ENCODE measurements at places on chromosomes 16 and 17.
A peak's percentile ranks its signal among the peaks of the same experiment; 100 is the strongest.

- DNase-seq, result no peak
Observed at GRCh38 chr17:48655913-48656312, 29.8 kb upstream of the HOXB9 start.

GRCh38 chr17:73747221-73748002 lies 103.2 kb upstream of the SDK2 start:
- no peak for DNase-seq

- DNase-seq, result no peak
Observed at GRCh38 chr17:177155-177554, 4.3 kb downstream of the DOC2B start.

DNA sequence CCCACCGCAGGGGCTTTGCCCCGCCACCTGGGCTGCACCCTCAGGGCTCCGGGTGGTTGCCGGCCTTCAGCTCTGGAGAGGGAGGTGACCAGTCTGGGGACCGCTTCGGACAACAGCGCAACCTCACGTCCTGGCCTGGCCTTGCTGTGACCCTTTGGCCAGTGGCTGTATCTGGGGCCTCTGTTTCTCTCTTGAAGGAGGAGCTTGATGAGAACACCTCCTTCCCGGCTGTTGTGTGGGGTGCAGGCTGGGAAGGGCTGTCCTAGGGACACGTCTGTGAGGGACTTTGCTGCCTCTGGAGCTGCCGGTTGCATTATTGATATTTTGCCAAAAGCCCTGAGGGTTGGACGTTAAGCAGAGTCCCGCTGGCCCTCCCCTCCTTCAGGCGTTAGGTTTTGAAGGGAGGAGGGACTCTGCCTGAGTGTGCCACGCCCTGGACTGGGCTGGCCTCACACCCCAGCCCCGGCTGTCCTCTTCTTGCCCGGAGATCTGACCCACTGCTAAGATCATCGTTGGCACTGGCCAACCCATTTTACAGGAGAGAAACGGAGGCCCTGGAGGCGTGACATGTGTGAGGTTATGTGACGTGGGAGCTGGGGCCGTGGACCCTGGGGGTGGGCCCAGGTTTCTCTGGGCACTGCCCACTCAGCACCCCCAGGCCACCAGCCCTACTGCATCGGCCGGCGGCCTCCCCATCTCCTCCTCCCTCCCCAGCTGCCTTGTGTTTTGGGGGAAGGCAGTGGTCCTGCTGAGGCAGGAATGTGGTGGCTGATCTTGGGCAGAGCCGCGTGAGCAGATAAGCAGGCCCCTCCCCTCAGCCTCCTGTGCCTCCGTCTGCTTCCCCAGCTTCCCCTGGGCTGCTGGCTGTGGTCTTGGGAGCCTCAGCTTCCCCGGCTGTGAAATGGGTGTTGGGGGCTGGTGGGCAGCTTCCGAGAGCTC lies 8.5 kb downstream of the ZFPM1 start:
- DNase-seq, result no peak

DNA sequence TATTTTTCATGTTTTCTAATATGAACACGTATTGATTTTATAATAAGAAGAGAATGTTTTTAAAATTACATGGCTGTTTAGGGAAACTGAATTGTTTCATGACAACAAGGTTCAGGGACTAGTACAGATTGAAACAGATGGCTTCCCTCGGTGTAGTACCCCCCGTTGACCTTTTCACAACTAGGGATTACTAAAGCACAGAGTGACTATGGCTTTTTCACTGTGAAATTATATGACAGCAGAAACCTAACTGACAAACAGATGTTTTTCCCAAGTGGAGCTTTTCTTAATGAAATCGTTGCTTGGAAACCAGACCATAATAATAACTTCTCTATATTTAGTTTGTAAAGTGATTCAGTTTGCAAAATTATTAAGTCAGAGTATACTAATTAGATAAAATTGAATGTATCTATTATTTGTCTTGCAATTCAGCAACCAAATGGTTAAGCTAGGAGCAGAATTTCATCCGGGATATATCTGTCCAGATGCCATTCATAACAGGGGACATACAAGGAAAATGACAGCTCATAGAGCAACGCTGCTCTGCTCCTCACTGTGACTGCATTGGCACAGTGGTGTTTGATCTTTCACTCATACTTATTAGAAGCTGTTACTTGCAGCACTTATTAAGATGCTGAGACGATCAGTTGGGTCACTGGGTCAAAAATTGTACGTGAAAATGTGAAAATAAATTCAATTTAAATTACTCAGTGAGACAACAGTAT lies 111.7 kb downstream of the TANGO6 start:
- no peak for DNase-seq

GRCh38 chr16:87995644-87996043 lies 44.4 kb downstream of the BANP start:
- no peak for DNase-seq

DNA sequence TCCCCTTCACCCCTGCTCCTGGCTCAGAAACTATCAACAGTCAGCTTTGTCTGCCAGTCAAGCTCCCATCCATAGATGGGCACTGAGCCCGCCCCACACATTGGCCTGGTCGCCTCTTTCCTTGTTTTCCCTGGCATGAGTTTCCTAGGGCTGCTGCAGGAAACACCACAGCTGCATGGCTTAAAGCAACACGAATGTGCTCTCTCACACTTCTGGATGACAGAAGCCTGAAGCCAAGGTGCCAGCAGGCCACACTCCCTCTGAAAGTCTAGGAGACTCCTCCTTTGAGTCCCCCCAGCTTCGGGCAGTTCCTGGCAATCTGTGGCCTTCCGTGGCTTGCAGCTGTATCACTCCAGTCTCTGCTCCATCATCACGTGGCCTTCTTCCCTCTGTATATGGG lies 69.9 kb downstream of the TBC1D16 start:
- DNase-seq, result peak; percentile 57

DNA sequence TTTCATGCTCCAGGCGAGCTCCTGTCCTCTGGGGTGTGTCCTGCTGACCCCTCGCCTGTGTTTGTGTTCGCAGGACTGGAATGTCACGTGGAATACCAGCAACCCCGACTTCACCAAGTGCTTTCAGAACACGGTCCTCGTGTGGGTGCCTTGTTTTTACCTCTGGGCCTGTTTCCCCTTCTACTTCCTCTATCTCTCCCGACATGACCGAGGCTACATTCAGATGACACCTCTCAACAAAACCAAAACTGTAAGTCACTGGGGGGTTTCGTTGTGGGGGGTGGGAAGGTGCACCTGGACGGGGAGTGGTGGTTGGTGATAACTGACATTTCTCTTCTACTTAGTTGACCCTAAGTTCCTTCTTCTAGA lies 58.3 kb downstream of the ABCC1 start:
- no peak for DNase-seq

GRCh38 chr17:77493238-77493820 lies 352.6 kb downstream of the SEC14L1 start:
- DNase-seq, result no peak

DNA sequence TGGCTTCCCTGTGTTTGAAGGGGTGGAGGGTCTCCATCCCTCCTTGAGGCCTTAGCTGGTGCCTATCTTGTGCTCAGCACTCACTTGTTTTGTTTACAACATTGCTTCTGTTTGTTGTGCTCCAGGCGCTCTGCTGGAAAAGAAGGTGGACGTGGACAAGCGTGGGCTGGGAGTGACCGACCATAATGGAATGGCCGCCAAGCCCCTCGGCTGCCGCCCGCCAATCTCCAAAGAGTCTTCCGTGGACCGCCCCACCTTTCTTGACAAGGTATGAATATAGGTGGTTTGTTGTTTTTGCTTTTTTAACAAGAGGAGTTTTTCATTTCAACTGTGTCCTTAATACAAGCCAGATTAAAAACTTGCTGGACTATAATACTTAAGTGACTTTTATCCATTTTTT lies 53.5 kb downstream of the TMC6 start:
- no peak for DNase-seq

- no peak for DNase-seq
Observed at GRCh38 chr16:12406926-12407690, 396.6 kb downstream of the CPPED1 start.

- no peak for DNase-seq
Observed at GRCh38 chr16:56387396-56387795, 37.9 kb downstream of the AMFR start.

- DNase-seq, result no peak
Observed at GRCh38 chr17:2778489-2778888, 17.7 kb upstream of the RAP1GAP2 start.

DNA sequence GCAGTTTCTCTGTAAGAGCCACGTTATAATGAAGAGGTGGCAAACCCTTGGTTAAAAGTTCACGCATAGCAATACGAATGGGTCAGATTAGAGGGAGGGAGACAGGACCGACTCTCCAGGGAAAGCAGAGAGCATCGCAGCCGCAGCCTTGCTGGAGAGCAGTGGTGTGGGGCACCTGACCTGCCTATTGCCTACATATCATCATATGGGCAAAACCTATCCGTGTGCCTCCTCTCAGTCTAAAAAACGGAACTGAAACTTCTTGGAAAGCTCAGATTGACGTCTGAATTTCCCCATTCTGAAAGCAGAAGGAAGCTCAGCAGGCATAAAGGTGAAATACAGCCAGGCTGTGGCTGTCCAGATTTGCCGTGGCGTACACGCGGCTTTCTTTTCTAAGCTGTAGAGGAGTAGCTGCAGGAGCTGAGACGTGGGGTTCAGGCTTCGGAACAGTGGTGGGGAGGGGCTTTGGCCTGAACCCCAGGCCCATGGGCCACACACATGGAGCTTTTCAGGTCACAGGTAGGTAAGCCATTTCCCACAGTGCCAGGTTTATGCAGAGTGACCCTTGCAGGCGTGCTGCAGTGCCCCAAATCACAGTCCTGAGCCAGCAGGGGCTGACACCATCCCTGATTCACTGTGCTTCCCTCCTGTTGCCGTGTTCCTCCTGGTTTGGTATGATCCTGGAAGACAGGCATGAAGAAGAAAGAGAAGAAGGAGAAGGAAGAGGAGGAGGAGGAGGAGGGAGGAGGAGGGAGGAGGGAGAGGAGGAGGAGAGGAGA lies 41.6 kb upstream of the TNRC6C start:
- DNase-seq, result no peak

- DNase-seq, result no peak
Observed at GRCh38 chr16:3023415-3023668, 400 bp downstream of the HCFC1R1 start.

GRCh38 chr16:27740496-27741201 lies 190.7 kb downstream of the KATNIP start:
- no peak for DNase-seq

GRCh38 chr17:862582-862981 lies 80.4 kb downstream of the MRM3 start:
- no peak for DNase-seq

DNA sequence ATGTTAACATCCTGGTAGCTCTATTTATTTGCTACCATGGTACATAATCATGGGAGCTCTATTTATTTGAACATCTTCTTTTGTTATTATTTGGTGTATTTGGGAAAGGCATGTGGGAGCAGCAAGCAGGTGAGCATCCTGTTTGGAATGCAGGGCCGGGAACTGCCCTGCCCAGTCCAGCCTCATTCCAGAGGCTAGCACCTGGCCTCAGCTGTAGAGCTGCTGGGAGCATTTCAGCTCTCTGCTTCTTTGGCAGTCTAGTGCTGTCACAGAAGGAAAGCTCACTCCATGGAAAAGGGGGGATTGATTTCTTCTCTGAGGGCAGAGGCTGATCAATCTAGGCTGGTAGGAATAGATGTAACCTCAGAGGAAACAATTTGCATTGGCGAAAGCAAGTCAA lies 112.5 kb downstream of the WWOX start:
- DNase-seq, result no peak

DNA sequence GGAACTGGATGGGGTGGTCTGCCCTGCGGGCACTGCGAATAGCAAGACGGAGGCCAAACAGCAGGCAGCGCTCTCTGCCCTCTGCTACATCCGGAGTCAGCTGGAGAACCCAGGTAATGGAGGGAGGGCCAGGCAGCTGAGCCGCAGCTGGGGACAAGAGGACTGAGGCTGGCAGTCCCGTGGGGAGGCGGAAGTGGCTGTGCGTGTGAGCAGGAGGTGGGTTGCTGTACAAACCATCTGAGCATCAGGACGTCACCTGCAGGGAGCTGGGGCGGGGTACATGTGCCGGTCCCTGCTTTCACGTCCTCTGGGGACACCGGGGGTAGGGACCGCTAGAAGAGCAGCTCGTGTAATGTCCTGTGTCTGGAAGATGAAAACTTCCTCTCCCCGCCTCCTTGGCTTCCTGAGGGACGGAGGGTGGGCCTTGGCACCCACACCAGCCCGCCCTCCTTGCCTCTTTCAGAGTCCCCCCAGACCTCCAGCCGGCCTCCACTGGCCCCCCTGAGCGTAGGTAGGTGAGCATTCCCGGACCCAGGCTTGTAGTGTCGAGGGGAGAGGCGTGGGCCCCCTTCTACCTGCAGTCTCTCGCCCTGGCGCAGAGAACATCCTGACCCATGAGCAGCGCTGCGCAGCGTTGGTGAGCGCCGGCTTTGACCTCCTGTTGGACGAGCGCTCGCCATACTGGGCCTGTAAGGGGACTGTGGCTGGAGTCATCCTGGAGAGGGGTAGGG lies 3.7 kb downstream of the ADAD2 start:
- no peak for DNase-seq

Measured in hippocampal formation (tissue), 2 donors.